Left kidney (tissue), 8 donors: ENCODE measurements at places on chromosomes 5 and 9.

- DNase-seq = no peak
Measured at GRCh38 chr5:132363431-132364112, 5.9 kb upstream of the SLC22A5 start.

DNA sequence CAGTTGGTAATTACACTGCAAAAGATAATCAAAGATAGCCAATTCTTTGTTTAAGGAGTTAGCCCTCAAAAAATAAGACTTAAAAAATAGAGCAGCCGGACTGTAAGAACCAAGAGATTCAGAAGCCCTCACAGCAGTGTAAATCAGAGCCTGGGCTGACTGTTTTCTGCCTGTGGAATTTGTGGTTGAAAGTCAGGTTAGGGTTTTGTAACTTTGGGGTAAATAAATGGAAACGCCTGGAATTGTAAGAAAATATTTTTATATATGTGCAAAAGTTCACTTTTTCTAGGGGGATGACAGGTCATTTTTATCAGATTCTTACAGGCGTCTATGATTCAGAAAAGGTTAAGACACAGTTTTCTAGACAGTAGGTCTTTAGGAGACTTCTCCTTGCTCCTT, 35.6 kb downstream of the KLHL3 start:
- no peak for DNase-seq

- DNase-seq = no peak
Measured at GRCh38 chr9:136831002-136831719, 11.1 kb upstream of the AJM1 start.

DNA sequence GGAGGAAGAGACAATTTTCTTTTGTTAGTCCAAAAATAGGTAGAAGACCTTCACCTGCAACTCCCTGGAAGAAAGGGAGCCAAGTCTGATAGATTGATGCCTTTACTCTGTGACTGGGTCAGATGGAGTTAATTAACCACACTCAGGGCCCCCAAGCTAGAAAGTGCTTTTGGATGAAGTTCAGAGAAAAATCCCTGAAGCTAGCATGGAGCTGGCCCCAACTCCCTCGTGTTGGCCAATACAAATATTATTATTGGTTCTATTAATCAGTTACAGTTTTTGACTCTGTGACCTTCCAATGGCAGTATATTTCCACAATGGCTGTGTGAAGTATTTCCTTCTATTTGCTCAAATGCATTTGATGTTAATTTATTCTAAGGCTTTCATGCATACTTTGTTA, 1753.5 kb downstream of the EFNA5 start:
- no peak for DNase-seq

- no peak for DNase-seq
Measured at GRCh38 chr5:84623019-84623418, 238.3 kb upstream of the EDIL3 start.

- DNase-seq = no peak
Measured at GRCh38 chr9:1878811-1879210, 136.3 kb upstream of the SMARCA2 start.

- DNase-seq = no peak
Measured at GRCh38 chr9:23542438-23542837, 283.6 kb downstream of the ELAVL2 start.

- DNase-seq = no peak
Measured at GRCh38 chr5:78291687-78292086, 2.8 kb downstream of the AP3B1 start.

DNA sequence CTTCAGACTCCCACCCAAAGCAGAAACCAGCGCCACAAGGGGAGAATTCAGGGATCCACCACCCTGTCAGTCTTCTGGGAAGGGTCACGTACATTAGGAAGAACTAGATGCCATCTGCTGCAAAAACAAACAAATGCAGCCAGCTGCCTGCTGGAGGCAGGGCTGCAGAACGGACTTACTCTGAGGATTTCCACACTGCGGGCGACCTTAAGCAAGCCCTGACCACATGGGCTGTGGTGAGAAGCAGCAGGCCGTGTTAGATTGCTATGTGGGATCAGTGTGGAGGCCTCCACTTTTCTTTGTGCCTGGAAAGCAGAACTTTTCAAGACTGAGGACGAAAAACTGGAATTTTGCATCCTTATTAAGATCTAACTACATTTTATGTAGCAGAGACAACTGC, 13.4 kb upstream of the LTC4S start:
- DNase-seq = no peak

DNA sequence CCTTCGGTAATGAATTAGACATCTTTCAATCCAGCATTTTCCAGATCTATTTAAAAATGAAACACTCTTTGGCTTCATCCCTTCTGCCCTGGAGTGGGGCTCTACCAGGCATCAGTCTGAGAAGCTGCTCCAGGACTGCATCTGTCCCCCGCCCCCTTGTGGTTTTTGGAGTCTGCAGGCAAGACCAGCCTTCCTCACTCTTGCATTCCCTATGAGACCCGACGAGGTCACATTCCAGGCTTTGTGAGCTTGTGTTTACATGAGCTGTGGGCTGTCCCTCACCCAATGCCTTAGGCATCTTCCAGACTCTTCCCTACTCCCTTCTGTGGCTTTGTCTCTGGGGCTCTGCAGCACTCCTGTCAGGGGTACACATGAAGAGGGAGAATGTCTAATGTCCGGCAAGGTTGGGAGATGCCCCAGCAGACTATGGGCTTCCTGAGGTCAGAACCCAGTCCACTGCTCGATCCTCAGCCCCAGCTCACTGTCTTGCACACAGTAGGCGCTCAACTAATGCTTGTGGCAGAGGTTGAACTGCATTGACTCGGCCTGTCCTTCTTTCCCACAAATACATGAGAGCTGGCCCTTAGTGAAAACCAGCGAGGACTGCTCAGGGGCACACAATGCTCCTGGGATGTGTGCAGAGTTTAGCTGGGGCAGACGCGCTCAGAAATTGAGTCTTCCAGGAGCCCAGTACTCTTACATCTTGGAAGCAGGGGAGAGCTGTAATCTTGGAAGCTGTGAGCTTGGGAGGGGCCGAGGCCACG, 11.7 kb upstream of the GADD45G start:
- no peak for DNase-seq

GRCh38 chr5:157571357-157571827, 4.2 kb downstream of the ADAM19 start:
- no peak for DNase-seq

GRCh38 chr5:153321478-153321877, 169.0 kb upstream of the GRIA1 start:
- no peak for DNase-seq

- DNase-seq = no peak
Measured at GRCh38 chr5:40308867-40309266, 370.8 kb upstream of the PTGER4 start.

GRCh38 chr9:105452185-105452584, 4.4 kb downstream of the FSD1L start:
- DNase-seq = no peak

DNA sequence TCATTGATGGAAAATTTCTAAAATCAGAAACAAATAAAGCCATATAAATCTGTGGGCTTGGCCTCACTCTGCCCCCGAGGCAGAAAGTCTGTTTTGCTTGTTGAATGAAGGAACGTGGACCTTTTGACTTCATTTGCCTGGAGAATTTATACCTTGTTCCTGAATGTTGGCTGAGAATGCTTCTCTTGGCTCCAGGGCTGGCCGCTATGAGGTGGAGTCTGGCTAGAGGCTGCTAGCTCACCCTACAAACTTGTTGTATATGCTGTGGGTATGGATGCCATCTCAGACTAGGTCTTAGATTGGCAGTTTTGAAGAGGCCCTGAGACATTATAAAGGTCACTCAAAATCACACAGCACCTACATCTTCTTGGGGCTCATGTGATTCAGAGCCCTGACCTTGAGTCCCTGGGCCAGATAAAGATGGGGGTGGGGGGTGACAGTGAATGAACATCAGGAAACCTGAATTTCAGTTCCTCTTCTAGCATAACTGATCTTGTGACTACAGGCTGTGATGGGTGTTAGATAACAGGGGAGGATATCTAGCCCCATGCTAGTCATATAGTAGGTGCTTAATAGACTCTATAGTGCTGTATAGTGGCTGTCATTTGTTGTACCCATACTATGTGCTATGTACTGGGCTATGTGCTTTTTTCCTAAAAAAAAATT, 2.8 kb downstream of the GM2A start:
- no peak for DNase-seq

DNA sequence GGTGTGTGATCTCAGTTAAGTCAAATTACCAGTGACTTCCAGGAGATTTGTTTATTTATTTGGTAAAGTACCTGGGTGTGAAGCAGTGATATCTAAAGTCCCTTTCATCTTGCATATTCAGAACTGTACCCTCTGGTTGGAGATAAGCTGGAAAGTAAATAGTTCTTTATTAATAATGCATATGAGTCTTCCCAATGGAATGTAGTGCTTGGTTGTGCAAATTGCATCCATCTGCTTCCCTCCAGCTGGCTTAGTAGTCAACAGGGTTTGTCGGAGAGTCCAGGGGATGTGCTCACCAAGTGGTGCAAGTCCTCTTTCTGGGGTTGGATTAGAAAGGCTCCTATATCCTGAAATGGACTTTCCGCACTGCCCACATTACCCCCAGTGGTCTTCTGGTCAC, 42.0 kb downstream of the TRPM3 start:
- no peak for DNase-seq

GRCh38 chr9:125142560-125143376, 560 bp downstream of the SCAI start:
- peak; percentile 13 for DNase-seq

GRCh38 chr5:2303431-2304100, 420.8 kb upstream of the IRX4 start:
- DNase-seq = peak; percentile 60

- DNase-seq = no peak
Measured at GRCh38 chr9:22682536-22682935, 235.9 kb downstream of the DMRTA1 start.

GRCh38 chr9:2411459-2412215, 209.9 kb upstream of the VLDLR start:
- DNase-seq = no peak

GRCh38 chr5:157506981-157507780, 47.2 kb downstream of the NIPAL4 start:
- DNase-seq = no peak

- no peak for DNase-seq
Measured at GRCh38 chr9:108325406-108325805, 530.4 kb downstream of the ACTL7B start.

GRCh38 chr9:86142973-86143372, 43.6 kb upstream of the GOLM1 start:
- DNase-seq = no peak

- no peak for DNase-seq
Measured at GRCh38 chr5:137901011-137901817, 12.0 kb downstream of the PKD2L2 start.

DNA sequence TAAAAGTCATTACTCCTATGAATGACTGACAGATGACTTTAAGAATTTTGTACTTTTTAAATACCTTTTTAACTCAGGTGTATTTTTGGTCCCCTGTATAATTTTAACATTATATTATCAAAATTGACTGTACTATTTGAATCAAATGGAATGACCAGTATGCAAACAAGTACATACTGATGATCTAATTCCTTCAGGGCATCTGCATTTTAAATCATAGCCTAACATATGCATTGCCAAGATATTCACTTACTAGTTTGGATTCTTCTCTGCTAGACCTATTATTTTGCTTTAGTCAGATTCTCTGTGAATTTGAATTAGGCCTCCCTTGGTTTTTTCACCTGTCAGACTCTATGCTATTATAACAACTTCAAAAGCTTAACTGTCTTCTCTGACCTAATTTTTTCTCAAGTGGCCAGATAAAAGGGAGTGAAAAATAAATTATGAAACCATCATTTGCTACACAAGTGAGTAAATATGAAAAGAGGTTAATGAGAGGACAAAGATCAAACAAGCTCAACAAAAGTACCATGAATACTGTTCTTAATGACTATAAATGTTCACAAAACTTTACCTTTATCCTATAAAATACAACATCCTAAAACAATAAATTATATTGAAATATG, 1505.2 kb upstream of the CDH9 start:
- DNase-seq = no peak

- no peak for DNase-seq
Measured at GRCh38 chr9:131082774-131083512, 13.4 kb upstream of the AIF1L start.

DNA sequence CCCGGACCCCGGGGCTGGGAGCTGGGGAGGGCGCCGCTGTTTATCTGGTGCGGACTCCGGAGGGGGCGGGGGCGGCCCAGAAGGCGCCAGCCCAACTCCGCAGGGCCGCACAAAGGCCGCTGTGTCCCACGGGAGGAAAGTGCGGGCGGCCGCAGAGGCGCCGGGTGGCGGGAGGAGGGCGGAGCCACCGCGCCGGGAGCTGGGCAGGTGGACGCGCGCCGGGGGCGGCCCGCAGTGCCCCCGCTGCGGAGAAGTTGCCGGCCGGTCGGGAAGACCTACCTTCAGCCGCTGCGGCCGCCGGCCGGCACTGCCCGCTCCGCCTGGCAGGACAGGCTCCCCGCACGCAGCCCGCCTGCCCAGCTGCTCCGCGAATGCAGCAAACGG, 43.6 kb downstream of the NACC2 start:
- no peak for DNase-seq

DNA sequence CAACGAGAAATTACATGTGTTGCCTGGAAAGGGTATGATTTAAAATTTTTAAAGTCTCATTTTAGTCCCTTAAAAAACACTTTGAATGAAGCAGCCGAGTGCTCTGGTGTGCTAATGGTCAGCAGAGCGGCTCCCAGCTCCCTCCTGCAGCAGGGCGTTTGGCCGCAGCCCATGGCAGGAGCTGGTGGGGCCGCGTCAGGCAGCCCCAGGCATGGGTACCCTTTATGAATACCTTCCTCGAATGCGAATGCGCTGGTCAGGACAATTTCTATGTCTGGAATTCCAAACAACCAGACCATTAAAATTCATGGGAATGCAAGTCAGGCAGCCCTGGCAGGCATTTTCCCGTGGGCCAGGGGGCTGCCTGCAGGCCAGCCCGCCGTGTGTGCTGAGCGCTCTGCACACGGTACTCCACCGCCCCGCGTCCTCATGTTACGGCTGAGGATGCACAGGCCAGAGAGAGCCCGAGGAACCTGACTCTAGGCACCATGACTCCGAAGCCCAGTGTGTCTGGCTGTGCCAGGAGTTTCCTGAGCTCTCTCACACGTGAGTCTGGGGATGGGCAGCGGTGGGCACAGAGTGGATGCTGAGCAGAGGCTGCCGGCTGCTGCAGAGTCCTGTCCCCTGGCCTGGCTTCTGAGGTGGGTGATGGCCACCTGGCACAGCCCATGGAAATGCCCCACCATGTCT, 123.7 kb downstream of the WNK2 start:
- DNase-seq = no peak

GRCh38 chr9:136569526-136570148, 23.8 kb upstream of the NOTCH1 start:
- DNase-seq = no peak

- DNase-seq = no peak
Measured at GRCh38 chr5:167147879-167148278, 1143.6 kb upstream of the WWC1 start.

DNA sequence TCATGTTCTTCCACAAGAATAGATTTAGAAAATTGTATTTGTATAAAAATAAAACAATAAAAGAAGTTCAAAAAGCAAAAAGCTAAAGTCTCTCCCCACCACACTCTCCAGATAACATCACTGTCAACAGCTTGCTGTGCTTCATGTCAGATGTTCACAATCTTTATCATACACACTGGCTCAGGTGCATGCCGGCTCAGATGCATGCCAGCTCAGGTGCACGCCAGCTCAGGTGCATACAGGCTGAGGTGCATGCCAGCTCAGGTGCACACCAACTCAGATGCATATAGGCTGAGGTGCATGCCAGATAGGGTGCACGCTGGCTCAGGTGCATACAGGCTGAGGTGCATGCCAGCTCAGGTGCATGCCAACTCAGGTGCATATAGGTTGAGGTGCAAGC, 26.5 kb downstream of the SEMA4D start:
- no peak for DNase-seq
